Type B pancreatic cell (in vitro differentiated cells): ENCODE measurements at places on chromosomes 2 and 18.

DNA sequence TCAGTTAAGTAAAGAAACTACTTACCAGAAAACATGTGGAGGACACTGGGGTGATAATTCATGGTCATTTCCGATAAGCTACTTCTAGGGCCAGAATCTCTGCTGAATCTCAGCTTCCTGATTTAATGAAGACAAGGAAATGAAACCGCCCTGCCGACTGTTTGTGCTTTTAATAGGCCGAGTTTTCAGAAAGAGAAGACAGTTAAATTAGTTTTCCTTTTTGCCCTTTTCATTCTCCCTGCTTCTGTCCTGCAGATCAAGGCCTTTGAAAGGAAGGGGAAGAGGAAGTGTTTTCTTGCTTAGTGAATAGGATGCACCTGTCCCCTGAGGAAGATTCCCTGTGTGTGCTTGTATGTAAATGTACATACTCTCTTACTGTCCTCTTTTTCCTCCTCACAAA, 126.6 kb downstream of the SH3RF3 start:
- H3K27ac ChIP-seq: no peak overlapping the region
- peaks cover 24% of the 10 kb centered on the region for H3K4me1 ChIP-seq

- H3K27ac ChIP-seq: peak overlapping the region; percentile 89
- no peak for DNase-seq
- H3K36me3 ChIP-seq: peaks cover 18% of the 10 kb centered on the region
- peaks cover 90% of the 10 kb centered on the region for H3K27me3 ChIP-seq
Measured at GRCh38 chr2:176165370-176166050, 8.4 kb downstream of the HOXD3 start.

DNA sequence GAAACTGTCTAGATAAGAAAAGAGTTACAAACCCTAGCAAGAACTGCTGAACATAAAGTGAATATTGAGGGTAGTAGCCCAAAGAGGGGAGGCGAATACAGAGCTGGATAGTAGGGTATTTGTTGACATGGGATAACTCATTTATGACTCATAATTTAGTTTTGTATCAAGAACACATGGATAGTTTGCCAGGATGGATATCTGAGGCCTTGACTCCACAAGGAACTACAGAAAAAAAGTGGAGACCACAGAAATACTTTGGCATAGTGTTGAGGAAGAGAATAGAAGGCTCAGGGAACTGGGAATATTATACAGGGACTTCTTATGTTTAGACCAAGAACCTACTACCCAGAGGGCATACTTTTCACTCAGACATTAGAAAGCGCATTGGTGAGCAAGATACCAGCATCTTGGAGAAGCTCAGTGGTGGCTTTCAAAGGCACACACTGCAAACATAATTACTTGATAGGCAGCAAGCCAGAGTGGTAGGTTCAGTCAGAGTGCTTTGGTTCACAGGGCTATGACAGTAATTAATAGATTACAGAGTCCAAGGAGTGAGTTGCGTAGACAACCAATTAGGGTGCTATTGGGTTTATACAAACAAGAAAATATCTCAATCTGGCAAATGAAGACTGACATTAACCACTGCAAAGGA, 51.9 kb upstream of the ZBTB7C start:
- DNase-seq: no peak
- peaks cover 3% of the 10 kb centered on the region for H3K27me3 ChIP-seq
- H3K36me3 ChIP-seq: no peaks in the 10 kb centered on the region
- no peak overlapping the region for H3K4me3 ChIP-seq
- H3K4me1 ChIP-seq: no peaks in the 10 kb centered on the region
- no peak overlapping the region for H3K27ac ChIP-seq

DNA sequence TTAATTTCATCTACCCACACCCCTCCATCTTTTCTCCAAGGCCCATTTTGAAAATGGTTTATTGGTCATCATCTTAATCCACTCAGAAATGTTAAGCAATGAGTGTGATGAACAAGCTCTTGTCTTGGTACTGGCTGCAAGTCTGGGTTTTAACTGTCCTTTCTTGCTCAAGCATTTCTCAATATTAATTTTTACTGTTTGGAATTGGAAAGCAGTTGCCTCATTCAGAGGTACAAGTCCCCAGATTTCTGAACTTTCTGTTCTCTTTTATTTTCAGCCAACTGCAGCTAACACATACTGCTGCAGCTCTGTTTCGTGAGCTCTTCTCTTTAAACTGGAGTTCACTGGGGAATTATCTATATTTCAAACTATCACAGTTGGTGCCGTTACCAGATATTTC, 99.4 kb upstream of the TEX51 start:
- no peak overlapping the region for H3K27ac ChIP-seq
- no peaks in the 10 kb centered on the region for H3K36me3 ChIP-seq
- no peak overlapping the region for H3K4me3 ChIP-seq
- DNase-seq: no peak
- no peaks in the 10 kb centered on the region for H3K4me1 ChIP-seq

DNA sequence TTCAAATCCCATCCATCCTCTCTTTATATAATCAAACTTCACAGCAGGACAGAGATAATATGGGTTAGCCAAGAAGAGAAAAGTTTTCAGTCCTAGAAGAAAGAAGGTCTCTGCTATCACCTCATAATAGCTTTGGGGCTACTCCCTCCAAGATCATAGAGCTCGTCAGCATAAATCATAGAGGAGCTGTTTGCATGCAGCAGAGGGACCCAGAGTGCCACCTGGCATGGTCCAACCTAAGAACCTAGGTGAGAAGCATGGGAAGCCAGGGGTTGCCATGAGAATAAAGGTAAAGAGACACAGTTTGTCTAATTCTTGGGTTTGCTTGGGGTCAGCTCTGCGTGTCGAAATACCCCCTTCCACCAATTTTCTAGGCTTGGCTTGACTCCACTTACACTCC, 87.1 kb upstream of the CYP1B1 start:
- DNase-seq: no peak
- H3K4me1 ChIP-seq: peaks cover 42% of the 10 kb centered on the region
- no peak overlapping the region for H3K4me3 ChIP-seq
- no peaks in the 10 kb centered on the region for H3K27me3 ChIP-seq

DNA sequence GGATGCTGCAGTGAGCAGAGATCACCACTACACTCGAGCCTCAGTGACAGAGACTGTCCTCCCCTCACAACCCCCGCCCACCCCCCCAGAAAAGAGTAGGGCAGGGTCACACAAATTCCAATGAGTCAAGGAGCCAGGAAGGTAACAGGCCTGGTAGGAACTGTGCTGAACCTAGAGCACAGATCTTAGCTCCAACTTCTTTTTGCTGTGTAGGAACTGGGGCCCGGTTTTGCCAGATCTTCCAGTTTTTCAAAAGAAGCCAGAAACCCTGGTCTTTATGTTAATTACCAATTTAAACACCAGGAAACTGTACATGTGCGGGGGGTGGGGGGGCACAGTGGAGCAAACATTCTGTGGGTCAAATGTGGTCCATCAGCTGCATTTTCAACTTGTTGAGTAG, 71.0 kb downstream of the PRPF40A start:
- no peaks in the 10 kb centered on the region for H3K27me3 ChIP-seq
- no peak overlapping the region for H3K4me3 ChIP-seq
- H3K36me3 ChIP-seq: peaks cover 40% of the 10 kb centered on the region
- no peak overlapping the region for H3K27ac ChIP-seq
- peaks cover 20% of the 10 kb centered on the region for H3K4me1 ChIP-seq

DNA sequence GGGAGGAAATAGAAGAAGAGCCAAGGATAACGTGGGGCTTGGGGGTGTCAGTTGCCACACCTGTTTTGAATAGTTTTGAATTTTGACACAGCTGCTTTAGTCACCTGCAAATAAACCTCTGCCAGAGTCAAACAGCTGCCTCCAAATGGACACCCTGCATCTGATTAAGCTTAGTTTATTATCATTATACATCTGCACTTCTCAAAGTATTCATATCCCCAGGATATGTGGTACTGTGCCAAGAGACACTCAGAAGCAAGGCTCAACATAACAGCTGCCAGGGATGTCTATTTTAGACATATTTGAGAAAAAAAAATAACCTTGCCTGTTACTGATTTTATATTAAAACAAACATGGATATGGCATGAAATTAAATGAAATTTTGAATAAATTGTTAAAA, 122.5 kb upstream of the WDR75 start:
- no peaks in the 10 kb centered on the region for H3K27me3 ChIP-seq
- no peak overlapping the region for H3K4me3 ChIP-seq
- no peak overlapping the region for H3K27ac ChIP-seq

- peaks cover 4% of the 10 kb centered on the region for H3K4me1 ChIP-seq
- H3K27ac ChIP-seq: no peak overlapping the region
- no peaks in the 10 kb centered on the region for H3K36me3 ChIP-seq
- no peak overlapping the region for H3K4me3 ChIP-seq
Measured at GRCh38 chr2:130186391-130186790, 4.3 kb downstream of the MZT2B start.

DNA sequence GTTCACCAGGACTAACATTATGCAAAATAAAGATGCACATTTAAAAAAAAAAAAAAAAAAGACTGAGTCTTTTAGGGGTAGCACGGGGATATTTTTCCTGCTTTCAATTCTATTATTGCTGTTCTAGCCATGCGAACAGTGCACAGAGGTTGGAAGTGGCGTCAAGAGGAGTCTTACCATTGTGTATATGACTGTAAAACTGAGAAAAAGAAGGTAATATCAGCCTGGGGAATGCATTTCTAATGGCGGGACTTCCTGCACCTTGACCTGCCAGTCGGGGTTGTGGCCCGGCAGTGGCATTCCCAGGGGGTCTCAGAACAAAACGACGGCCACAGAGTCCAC, 48.5 kb upstream of the ATP6V1B1 start:
- H3K4me1 ChIP-seq: peaks cover 15% of the 10 kb centered on the region
- peaks cover 99% of the 10 kb centered on the region for H3K27me3 ChIP-seq
- no peak for DNase-seq
- peak overlapping the region; percentile 82 for H3K4me3 ChIP-seq

GRCh38 chr2:36433311-36434217, 78.0 kb downstream of the CRIM1 start:
- no peaks in the 10 kb centered on the region for H3K27me3 ChIP-seq
- DNase-seq: no peak
- H3K36me3 ChIP-seq: peaks cover 6% of the 10 kb centered on the region
- H3K27ac ChIP-seq: no peak overlapping the region

DNA sequence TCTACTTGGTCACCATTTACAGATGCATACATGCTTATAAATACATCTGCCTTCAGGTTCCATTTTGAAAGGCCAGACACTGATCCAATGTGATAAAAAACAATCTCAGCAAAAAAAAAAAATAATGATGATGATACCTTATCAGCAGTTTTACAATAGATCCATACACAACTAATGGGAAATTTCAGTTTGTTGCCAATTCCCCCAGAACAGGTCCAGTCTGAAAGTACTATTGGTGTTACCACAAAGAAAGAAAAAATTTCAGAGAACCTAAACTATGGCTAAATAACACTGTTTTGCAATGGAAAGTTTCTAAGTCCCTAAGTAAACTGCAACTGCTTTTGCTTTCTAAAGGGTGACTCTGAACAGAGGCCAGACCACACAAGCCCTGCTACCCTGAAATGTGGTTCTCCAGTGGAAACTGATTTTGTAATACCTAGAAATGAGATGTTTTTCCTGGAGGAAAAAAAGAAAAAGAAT, 54.1 kb downstream of the LPIN2 start:
- peaks cover 12% of the 10 kb centered on the region for H3K36me3 ChIP-seq
- H3K27ac ChIP-seq: no peak overlapping the region
- no peak overlapping the region for H3K4me3 ChIP-seq

- no peaks in the 10 kb centered on the region for H3K36me3 ChIP-seq
- H3K27me3 ChIP-seq: no peaks in the 10 kb centered on the region
- no peak for DNase-seq
Measured at GRCh38 chr2:10762651-10763460, 41.4 kb downstream of the ATP6V1C2 start.

- peak overlapping the region; percentile 21 for H3K27ac ChIP-seq
- H3K27me3 ChIP-seq: no peaks in the 10 kb centered on the region
- H3K4me1 ChIP-seq: peaks cover 13% of the 10 kb centered on the region
- no peaks in the 10 kb centered on the region for H3K36me3 ChIP-seq
- H3K4me3 ChIP-seq: peak overlapping the region; percentile 45
Measured at GRCh38 chr18:79952456-79952995, 1.1 kb upstream of the SLC66A2 start.

DNA sequence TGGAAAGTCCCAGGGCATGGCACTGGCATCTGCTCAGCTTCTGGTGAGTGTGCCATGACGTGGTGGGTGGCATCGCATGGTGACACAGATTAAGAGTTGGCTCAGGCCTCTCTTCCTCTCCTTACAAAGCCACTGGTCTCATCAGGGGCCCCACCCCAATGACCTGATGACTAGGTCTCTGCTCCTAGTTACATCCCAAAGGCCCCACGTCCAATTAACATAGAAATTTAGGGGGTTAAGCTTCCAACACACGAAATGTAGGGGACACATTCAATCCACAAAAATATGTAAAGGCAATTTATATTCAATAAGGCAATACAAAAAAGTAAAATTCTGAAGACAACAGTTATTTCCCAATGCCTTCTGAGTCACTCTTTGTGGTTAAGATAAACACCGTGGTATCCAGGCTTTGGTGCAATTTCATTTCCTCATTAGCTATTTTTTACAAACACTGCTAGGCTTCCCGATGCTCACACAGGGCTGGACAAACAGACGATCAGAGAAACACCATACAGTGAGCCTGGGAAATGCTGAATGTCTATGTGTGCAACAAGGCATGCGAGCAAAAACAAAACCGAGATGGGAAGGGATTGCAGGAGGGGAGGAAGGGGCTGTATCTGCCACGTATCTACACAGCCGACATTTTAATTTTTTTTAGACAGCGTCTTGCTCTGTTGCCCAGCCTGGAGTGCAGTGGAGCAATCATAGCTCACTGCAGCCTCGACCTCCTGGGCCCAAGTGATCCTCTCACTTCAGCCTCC, 67.2 kb downstream of the MBP start:
- peaks cover 16% of the 10 kb centered on the region for H3K36me3 ChIP-seq
- no peaks in the 10 kb centered on the region for H3K27me3 ChIP-seq
- H3K4me1 ChIP-seq: peaks cover 44% of the 10 kb centered on the region
- H3K27ac ChIP-seq: no peak overlapping the region
- no peak overlapping the region for H3K4me3 ChIP-seq

- no peaks in the 10 kb centered on the region for H3K36me3 ChIP-seq
Measured at GRCh38 chr2:238122287-238123217, 15.9 kb upstream of the KLHL30 start.

DNA sequence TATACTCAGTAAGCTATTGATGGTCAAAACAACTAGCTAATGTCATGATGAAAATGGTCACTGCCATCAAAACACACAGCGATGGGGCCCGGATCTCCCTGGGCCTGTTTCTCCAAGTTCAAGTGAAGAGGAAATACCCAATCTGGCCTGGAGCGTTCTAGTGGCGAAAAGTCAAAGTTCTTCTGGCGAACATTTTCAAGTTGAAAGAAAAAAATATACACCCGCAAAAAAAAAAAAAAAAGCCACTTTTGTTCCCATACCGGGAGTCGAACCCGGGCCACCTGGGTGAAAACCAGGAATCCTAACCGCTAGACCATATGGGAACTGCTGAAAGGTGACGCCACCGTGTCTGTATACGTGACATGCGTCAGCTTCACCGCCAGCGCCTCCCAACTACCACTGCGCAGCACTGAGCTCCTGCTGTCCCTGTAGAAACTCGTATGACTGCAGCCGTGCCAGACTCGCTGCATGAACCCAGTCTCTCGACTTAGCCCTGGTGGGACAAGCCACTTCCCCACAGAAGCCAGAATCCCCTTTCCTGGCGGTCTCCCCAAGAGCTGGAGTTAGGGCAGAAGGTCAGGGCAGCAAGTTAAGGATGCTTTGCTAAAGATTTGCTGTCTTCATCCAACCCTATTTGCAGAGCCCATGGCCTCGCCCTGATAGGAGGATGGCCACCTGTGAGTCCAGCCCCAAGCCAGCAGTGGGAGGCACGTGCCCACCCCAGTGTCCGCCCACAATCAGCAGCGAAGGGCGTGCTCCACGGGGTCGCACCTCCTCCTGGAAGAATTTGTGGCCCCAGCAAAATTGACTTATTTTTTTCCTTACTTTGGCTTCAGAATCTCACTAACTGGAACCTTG, 5.6 kb upstream of the IMP4 start:
- H3K4me3 ChIP-seq: peak overlapping the region; percentile 94
- H3K4me1 ChIP-seq: peaks cover 38% of the 10 kb centered on the region
- H3K27ac ChIP-seq: peak overlapping the region; percentile 98
- DNase-seq: peak; percentile 95
- peaks cover 22% of the 10 kb centered on the region for H3K36me3 ChIP-seq
- H3K27me3 ChIP-seq: peaks cover 21% of the 10 kb centered on the region
